Ammon's horn (tissue), 1 donor: ENCODE measurements at places on chromosomes 1 and 21.

GRCh38 chr1:18886003-18886335 is 16.4 kb downstream of the ALDH4A1 start:
- DNase-seq = no peak

DNA sequence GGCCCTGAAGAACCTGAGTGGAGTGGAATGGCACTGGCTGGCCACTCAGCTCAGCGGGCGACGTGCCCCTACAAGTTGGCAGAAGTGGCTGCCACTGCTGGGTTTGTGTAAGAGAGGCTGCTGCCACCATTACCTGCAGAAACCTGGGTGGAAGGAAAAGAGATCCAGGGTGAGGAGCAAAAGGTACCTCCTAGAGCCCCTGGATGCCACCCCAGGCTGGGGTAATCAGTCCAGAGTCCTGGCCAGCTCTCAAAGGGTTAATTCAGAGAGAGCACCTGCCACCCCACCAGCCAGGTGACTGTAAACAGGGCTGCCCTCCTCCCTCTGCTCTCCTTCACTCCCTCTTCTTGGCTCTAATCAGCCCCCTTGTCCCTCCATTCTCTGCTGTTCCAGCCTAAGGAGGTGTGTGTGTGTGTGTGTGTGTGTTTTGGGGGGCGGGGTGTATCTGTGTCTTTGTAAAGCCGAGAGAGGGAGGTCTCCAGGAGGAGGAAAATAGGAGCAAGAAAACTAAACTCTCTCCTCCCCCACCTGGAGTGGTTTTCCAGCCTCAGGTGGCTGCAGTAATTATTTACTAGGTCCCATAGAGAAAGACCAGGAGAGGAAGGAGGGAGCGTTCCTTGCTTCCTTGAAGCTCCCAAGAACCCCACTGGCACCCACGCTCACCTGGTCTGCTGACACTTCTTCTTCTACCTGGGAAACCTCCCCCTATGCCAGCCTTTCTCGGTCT is 12.6 kb downstream of the TRIM46 start:
- DNase-seq = no peak

GRCh38 chr1:1003618-1004419 is 3.9 kb upstream of the HES4 start:
- DNase-seq = no peak

- peak; percentile 63 for DNase-seq
Observed at GRCh38 chr1:25695090-25695770, 78.6 kb downstream of the MAN1C1 start.

GRCh38 chr1:97660431-97661105 is 260.3 kb downstream of the DPYD start:
- DNase-seq = no peak

- DNase-seq = no peak
Observed at GRCh38 chr21:28705616-28706015, 287.1 kb downstream of the LTN1 start.

DNA sequence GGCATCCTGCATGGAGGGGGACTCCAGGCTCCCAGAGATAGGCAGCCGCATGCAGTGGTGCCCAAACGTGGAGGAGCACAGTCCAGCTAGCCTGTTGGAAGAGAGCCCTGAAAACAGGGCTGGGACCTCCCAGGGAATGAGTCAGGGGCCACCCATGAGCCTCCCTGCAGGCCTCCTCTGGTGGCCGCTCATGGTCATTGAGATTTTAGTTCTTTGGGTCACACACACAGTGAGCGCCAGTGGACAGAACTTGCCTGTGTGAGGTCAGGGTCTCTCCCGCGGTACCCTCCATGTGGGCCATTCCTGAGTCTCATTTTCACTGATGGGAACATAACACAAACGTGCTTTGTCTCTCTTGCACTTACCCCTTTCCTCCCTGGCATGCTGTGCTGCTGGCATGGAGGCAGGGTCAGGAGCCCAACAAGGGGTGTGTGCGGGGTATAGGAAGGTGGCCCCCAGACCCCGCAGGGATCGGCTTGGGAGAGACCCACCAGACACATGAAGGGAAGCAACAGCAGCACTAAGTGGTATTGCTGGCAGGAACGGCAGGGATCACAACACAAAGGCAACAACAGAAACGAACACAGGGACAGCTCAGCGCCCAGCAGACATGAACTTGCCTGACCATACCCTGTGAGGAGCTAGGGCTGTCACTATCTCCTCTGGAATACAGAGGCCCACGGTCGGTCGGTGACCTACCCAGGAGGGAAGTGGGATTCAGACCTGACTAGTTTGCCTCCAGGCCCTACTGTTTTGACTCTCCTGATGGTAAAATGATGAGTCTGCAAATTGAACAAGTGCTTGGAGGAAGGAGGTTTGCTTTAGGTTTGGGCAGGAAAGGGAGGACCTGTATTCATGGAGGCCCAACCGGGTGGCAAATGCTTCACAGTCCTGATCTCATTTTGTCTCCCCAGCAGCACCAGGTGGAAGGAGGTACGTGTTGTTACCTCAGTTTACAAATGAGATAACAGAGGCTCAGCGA is 31.8 kb downstream of the ABCG1 start:
- DNase-seq = no peak

GRCh38 chr1:207973898-207974568 is 63.1 kb upstream of the CD34 start:
- DNase-seq = no peak

DNA sequence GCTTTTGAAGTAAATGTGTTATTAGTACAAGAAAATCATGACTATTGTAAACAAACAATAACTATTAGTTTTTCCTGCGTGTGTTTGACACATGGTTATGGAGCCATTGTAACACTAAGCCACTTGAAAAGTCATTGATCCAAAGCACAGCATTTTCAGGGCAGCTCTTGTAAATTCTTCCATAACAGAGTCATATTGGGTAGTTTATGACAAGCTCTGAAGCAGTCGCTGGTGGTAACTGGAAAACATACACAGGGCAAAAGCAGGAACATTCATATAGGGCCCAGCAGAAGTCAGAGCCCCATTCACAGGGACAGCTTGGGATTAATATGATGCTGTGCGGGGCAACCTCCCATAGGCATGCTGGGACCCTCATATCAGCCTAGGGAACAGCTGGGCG is 483.2 kb upstream of the PTBP2 start:
- DNase-seq = no peak

- DNase-seq = no peak
Observed at GRCh38 chr1:1273209-1273511, 494 bp downstream of the UBE2J2 start.

DNA sequence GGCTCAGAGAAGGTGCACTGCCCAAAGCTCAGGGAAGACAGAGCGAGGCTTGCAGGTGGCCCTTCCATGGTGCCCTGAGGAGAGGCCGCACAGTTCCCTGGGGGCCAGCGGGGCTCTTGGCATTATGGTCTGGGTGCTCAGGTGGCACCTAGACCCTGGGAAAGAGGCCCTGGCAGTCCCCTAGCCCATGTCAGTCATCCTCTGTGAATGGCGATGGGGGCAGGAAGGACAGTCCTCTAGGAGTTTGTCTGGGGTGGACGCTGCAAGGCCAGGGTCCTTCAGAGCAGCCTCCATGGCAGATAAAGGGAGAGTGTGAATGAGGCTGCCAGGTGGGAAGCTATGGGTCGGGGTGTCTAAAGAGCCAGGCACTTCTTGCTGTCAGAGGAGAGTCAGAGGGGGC is 345.9 kb upstream of the VAMP3 start:
- no peak for DNase-seq

GRCh38 chr21:23699402-23699801 is 1907.9 kb downstream of the MRPL39 start:
- DNase-seq = no peak
